ENCODE measurements at places on chromosomes 12 and 14.

GRCh38 chr12:117058442-117059072 lies 40.7 kb downstream of the TESC start:
- DNase-seq, result no peak

DNA sequence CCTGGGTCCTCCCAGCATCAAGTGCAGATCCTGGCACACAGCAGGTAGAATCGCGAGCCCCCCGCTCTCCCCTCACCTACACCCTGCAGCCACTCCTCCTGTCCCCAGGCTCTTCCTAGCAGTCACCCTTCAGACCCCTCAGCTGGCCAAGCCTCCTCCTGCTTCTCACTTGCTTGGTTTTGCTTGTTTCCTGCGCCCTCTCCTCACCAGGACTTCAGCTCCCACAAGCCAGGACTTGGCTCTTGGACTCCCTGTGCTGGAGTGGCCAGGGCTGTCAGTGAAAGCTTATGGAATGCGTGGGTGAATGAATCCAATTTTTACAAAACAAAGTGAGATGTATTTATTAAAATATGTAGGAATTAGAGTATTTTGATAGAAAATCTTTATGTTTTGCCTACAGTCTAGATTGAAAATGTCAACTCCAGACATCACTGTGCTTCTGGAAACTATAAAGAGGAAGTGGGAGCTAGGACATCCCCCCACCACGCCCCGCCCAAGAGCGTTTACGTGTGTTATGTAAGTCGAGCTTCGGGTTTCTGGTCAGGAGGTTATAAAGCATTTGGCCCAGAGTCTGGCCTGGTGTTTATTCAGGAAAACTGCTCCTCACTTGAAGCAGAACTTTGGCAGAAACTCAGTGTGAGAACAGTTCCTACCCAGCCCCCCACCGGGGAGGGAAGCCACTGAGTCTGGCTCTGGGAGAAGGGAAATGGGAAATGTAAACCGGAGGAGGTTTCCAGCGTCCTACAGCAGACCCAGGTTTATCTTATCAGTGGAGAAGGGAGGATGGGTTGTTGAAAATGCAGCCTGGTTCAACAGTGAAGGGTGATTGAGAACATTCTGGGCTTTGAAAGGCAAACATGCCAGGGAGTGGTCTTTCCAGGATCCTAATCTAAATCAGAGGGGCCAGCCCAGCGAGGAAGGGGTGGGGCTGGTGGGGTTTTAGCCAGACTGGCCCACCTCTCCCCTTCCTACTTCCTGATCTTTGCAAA lies 8.8 kb downstream of the ALDH2 start:
- peak; percentile 82 for DNase-seq

- no peak for DNase-seq
Observed at GRCh38 chr12:100215209-100215608, 14.6 kb downstream of the ACTR6 start.

GRCh38 chr14:99420711-99421110 lies 59.9 kb downstream of the SETD3 start:
- no peak for DNase-seq

DNA sequence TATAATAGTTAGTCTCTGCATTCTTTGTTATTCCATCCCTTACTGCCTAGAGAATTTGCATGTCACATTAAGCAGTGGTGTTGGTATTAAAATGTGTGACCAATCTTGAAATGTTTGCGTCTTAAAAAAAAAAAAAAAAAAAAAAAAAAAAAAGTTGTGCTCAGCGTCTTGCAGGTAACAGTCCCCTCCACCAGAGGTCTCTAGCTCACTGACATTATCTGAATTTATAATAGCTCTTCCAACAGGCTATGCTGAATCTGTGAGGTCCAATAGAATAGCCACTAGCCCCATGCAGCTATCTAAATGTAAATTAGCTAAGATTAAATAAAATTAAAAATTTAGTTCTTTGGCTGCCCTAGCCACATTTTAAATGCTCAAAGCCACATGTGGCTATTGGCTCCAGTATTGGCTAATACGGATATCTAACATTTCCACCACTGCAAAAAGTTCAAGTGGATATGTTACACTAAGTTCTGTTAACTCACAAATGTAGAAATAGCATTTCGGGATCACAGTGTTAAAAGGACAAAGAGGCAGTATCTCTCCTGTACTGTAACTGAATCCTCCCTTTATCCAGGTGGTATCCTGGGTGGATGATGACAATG lies 28.7 kb downstream of the NKX2-8 start:
- DNase-seq, result peak; percentile 47

DNA sequence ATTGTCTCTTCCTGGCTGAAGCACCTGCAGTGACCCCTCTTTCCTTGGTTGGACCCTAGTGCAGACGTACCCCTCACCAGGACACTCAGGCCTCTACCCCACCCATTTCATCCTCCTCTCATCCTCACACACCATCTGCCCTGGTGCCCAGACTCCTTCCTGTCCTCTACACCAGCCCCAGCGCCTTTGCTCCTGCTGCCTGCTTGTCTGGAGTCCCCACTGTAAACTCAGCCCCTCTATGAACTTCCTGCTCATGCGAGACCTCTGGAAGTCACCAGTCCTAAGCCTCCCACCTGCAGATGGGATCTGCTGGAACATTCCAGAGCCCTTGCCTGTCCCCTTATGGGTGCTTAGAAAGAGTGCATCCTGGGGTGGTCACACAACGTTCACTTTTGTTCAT lies 242.5 kb downstream of the ADGRD1 start:
- DNase-seq, result no peak

- DNase-seq, result no peak
Observed at GRCh38 chr14:99217066-99217955, 54.7 kb downstream of the BCL11B start.

- no peak for DNase-seq
Observed at GRCh38 chr12:62658910-62659309, 192.3 kb downstream of the MON2 start.

DNA sequence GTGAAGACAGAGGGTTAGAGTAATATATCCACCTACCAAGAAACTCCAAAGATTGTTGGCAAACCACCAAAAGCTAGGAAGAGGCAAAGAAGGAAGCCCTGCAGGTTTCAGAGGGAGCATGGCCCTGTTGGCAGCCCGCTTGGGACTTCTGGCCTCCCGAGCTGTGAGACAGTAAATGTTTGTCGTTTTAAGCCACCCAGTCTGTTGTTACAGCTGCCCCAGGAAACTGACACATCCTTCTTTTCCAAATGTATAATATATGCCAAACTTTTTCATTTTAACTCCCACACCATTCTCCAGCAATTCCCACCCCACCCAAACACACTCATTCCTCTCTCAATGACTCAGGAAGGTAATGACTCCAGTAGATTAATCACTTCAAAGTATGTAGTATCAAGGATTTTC lies 74.0 kb downstream of the RPS29 start:
- no peak for DNase-seq

DNA sequence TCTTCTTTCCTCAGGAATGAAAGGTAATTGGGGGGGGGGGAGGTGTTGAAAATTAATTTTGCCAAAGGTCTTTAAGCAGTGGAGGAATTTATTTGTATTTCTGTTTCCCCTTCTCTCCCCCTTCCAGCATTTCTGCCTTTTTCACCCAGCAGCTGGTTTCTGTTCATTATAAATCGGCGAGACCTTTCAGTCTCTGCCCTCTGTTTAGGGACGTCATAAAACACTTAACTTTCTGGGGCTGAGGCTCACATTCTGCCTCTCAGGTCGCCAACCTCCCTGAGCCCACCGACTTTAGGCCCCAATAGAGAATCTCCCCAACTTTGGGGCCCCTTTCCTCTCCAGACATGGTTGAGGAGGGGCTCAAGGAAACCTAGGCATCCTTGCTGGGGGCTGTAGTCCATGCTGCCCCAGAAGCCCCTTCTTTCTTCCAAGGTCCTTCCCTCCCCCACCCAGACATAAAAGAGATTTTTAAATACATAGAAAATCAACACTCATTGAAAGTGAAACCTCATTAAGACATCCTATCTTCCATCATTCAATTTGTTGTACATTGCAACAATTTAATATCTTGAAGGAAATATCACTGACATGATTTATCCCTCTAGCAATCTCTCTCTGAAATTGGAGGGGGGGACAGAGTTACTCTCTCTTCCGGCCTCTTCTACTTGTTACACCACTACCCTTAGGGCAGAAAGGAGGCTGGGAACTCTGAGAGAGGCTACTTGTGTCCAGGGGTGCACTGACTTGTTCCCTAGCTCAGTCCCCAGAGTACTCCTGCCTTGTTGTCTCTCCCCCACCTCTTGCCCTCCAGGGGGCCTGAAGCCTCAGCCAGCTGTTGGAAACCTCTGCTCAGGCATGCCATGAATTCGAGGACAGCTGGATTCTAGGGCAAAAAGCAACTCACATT lies 2.5 kb upstream of the HOXC6 start:
- no peak for DNase-seq

GRCh38 chr12:4308334-4308950 lies 12.6 kb upstream of the TIGAR start:
- no peak for DNase-seq

GRCh38 chr12:38137716-38138115 lies 178.9 kb upstream of the ALG10B start:
- no peak for DNase-seq

GRCh38 chr14:92688434-92689375 lies 59.7 kb downstream of the LGMN start:
- no peak for DNase-seq

DNA sequence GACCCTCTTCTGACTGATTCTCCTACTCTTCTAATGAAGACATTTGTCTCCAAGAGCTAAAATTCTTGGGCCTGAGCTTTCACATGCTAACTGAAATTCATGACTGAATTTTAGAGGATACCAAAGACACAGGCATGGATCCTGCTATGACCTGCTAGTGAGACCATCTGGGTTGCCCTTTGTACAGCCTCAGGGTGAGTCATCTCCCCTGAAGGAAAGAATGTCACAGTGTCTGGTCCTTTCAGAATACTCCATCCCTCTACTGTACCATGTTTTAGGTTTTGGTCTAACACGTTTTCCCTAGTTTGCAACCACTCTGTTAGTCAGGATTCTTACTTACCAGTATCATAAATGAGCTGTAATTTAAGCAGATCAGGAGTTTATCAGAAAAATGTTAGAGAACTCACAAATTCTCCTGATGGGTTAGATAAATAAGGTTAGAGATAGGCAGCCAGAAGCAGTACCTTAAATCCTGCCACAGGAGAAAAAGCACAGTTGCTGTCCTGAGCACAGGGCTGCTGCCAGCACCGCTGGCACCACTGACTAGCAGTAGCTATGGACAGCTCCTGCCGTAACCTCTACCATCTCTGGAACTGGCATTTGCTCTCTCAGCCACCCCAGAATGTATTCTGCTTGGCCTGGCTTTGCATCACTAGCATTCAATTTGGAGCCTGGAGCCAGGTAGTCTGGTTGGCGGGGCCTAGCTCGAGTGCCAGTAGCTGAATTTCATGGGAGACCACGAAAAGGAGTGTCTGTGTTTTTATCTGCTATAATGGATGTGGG lies 127.6 kb downstream of the ANO6 start:
- no peak for DNase-seq

- DNase-seq, result no peak
Observed at GRCh38 chr12:65662590-65662989, 161.7 kb upstream of the HMGA2 start.

GRCh38 chr14:75090353-75090752 lies 20.9 kb downstream of the ZC2HC1C start:
- DNase-seq, result no peak

GRCh38 chr12:30870491-30871265 lies 55.9 kb upstream of the TSPAN11 start:
- DNase-seq, result no peak

- DNase-seq, result no peak
Observed at GRCh38 chr12:122064780-122065588, 13.6 kb upstream of the MLXIP start.

GRCh38 chr14:24441485-24441884 lies 1.1 kb downstream of the SDR39U1 start:
- no peak for DNase-seq

DNA sequence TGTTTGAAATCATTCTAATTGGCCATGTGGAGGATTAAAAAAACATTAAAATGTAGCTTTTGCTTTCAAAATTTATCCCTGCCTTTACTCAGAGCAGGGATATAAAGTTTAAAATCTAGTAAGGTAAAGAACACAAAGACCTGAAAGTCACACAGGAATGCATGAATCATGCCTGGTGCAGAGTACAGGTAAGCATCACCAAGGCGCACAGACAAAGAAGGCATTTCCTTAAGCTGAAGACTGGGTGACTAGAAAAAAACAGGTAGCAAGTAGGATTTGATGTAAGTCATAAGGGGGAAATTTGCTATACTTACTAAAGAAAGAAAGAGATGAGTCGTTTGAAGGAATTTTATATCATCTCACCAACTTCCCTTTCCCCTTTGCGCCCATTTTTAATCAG lies 405.6 kb downstream of the GXYLT1 start:
- DNase-seq, result no peak

GRCh38 chr12:47851303-47851952 lies 31.7 kb upstream of the HDAC7 start:
- no peak for DNase-seq

GRCh38 chr12:105013892-105014291 lies 27.8 kb downstream of the NOPCHAP1 start:
- DNase-seq, result no peak

- no peak for DNase-seq
Observed at GRCh38 chr12:115384391-115384790, 700.4 kb upstream of the TBX3 start.

GRCh38 chr12:1939801-1940607 lies 21.6 kb upstream of the CACNA2D4 start:
- peak; percentile 90 for DNase-seq

DNA sequence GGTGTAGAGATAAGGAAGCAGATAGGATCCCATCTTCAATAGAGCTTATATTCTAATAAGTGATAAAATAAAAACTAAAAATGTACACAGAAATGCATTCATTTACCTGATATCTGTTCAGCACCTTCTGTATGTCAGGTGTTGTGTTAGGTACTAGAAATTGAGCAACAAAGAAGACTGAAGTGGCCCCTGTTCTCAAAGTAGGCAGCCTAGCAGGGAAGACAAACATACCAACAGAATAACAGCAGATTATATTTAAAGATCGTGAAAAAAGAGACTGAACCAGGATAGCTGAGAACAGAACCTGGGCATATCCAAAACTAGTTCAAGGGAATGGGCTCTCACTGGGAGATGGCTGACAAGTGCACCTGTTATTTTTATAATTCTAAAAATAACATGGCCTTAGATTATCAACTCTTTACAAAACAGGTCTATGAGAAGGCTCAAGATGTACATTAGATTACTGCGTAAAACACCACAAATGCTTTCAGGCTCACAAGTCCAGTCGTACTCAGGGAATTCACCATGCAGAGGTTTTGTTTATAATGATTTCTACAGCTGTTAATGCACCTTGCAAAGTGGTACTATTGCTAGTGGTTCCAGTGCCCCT lies 16.4 kb downstream of the ANO6 start:
- DNase-seq, result no peak

- DNase-seq, result no peak
Observed at GRCh38 chr12:105222284-105222655, 13.7 kb downstream of the APPL2 start.

DNA sequence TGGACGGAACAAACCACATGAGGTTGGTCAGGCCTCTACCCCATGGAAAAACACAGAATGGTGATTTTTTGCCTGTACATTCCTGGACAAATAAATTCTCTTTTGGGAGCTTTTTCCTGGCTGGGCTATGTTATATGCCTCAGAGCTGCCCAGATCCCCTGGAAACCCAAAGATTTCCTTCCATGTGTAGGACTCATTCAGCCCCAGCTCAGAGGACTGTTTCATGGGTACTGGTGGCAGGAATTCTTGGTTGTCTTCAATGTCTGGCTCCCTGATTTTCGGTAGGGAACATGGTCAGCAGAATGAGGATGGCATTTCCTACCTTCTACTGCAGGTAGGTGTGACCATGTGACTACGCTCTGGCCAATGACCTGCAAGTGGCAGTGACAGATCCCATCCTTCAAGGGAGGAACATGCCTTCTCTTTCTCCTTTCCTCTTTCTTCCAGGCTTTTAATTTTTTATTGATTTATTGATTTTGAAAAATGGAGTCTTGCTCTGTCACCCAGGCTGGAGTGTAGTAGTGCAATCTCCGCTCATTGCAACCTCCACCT lies 15.4 kb upstream of the P2RX7 start:
- DNase-seq, result no peak
